ENCODE measurements at places on chromosomes 12 and 14.
A peak's percentile ranks its signal among the peaks of the same experiment; 100 is the strongest.

GRCh38 chr14:34895277-34895676, 20.1 kb upstream of the BAZ1A start:
- DNase-seq = no peak

GRCh38 chr14:54713379-54713778, 146.5 kb downstream of the SAMD4A start:
- DNase-seq = no peak

DNA sequence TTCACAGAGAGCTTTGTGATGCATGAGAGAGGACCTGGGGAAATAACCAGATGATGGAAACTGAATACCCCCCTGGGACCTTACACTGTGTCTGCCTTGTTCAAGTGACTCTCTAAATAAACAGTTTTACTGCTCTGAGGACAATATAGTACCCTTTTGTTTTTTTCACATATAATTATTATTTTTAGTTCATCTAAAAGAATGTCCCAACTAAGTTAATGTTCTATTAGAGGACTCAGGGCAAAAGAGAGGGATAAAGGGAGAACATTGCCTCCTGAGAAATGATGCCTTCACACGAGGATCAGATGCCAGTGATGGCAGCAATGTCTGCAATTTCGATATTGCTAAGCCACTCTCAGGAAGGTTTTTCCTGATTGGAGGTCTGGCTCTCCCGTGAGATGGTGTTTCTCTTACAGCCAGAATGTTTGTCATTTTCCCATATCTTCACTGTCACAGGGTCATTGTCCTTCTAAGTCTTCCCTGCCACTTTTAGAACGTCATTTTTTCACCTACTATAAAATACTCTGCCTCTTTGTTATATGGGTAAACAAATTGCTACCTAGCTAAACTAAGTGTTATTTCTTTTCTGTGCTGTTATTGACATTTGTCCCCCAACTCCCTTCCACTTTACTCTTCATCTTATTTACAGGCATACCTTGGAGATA, 201.6 kb downstream of the RAD51B start:
- DNase-seq = peak; percentile 32

- no peak for DNase-seq
Measured at GRCh38 chr14:51894250-51894649, 33.8 kb downstream of the GNG2 start.

- no peak for DNase-seq
Measured at GRCh38 chr12:17971850-17972249, 118.1 kb downstream of the RERGL start.

All from brain (organoid and tissue), 16 donors.